Daoy (cell line): ENCODE measurements at places on chromosomes 5 and 9. TPM values are rescaled to one million over a fixed set of nuclear protein-coding genes. Genes with fewer than 3 reads are reported as not detected.

NTRK2 gene
- total RNA-seq = 0.29 and 0.54 TPM in 2 replicates

PDCD1LG2 gene
- 6.9 and 11.5 TPM in 2 replicates for total RNA-seq

NR5A1 gene
- total RNA-seq = not detected in 2 replicates

RNF208 gene
- total RNA-seq = not detected in 2 replicates

GRCh38 chr5:179912386-179912785 lies 4.7 kb upstream of the TBC1D9B start:
- no peak for DNase-seq

GRCh38 chr5:15080219-15080618 lies 208.6 kb upstream of the ANKH start:
- no peak for DNase-seq

- DNase-seq = no peak
These were observed 194.3 kb downstream of the TLE4 start for GRCh38 chr9:79766091-79766490.
